ENCODE measurements at places on chromosomes 2 and 18. TPM values are rescaled to one million over a fixed set of nuclear protein-coding genes. Genes with fewer than 3 reads are reported as not detected.

GRCh38 chr2:139645617-139646016 lies 865.4 kb upstream of the NXPH2 start:
- H3K27ac ChIP-seq: no peak overlapping the region
- no peaks in the 10 kb centered on the region for H3K4me1 ChIP-seq
- no peaks in the 10 kb centered on the region for H3K36me3 ChIP-seq
- H3K4me3 ChIP-seq: no peak overlapping the region

GRCh38 chr2:58010599-58010998 lies 36.0 kb upstream of the VRK2 start:
- H3K27ac ChIP-seq: no peak overlapping the region
- DNase-seq: no peak
- no peaks in the 10 kb centered on the region for H3K4me1 ChIP-seq
- no peaks in the 10 kb centered on the region for H3K27me3 ChIP-seq
- no peaks in the 10 kb centered on the region for H3K36me3 ChIP-seq
- H3K4me3 ChIP-seq: no peak overlapping the region

DNA sequence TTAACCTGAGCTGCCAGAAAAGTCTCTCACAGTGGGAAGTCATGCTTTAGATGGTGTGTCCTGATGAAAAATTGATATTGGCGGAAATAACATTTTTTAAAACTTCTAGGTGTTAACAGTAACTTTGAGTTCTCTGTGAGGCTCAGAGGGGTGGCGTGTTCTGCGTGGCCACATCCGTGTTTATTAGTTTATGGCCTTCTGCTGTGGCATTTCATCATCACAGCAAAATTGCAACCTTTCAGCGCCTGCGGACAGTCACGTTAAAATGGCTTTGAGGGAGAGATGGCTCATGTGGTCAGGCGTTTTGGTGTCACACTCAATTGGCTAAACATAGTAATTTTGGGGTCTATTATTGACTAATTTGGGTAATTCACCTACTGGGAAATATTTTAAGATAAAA lies 42.4 kb downstream of the KLHL29 start:
- no peaks in the 10 kb centered on the region for H3K27me3 ChIP-seq
- H3K36me3 ChIP-seq: no peaks in the 10 kb centered on the region
- no peak overlapping the region for H3K4me3 ChIP-seq
- H3K27ac ChIP-seq: no peak overlapping the region

- H3K36me3 ChIP-seq: no peaks in the 10 kb centered on the region
- DNase-seq: no peak
- H3K4me1 ChIP-seq: no peaks in the 10 kb centered on the region
- no peak overlapping the region for H3K27ac ChIP-seq
Measured at GRCh38 chr2:143955401-143956065, 564.4 kb downstream of the ZEB2 start.

DNA sequence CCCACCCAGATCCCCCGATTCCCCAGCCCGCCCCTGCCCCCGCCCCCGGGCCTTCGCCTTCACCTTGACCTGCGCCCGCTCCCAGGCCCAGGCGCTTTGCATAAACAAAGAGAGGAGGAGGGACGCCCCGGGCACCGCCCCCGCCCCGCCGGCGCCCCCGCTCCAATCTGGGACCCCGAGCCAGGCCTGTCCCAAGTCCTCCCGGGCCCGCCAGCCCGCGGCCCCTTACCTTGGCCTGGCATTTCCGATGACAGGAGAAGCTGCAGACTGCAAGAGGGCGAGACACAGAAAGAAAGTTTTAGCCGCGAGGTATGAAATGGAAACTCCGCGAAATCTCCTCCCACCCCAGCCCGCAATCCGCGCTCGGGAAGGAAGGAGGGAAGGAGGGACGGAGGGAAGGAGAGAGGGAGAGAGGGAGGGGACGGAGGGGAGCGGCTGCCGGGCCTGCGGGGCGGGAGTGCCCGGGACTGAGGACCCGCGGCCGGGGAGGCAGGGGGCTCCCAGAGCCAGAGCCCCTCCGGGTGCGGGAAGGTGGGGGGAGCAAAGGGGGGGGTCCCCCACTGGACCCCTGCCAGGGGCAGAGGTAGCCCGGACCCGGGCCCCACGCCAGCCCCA lies 24.2 kb downstream of the TNS1 start:
- DNase-seq: peak; percentile 65
- H3K27ac ChIP-seq: peak overlapping the region; percentile 35
- no peaks in the 10 kb centered on the region for H3K27me3 ChIP-seq
- no peaks in the 10 kb centered on the region for H3K36me3 ChIP-seq
- H3K4me3 ChIP-seq: peak overlapping the region; percentile 52

DNA sequence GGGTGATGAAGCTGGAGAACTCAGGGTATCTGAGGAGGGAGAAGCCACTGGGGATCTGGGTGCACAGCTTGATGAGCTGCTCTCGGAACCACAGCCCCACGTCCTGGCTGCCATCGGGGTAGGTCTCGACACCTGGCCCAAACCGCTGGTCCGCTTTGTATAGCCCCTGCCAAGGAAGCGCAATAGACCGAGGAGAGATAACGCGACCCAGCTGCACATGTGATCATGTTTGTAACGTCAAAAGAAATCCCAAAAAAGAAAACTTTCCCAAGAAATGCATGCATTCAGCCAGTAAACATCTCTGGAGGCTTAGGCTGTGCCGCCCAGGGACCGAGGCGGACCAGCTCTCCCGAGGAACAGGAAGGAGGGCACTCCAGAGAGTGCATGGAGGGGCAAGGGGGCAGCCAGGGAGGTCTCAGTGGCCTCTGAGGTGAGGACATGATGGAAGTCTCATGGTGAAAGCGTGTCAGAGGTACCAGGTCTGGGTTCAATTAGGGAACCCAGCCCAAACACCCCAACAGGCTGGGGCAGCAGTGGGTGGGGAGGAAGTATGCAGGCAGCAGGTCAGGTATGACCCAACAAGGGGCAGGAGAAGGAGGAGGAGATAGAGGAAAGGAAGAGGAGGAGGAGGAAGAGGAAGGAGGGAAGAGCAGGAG lies 28.3 kb downstream of the ANKMY1 start:
- DNase-seq: peak; percentile 53
- no peaks in the 10 kb centered on the region for H3K4me1 ChIP-seq
- H3K27ac ChIP-seq: no peak overlapping the region
- no peak overlapping the region for H3K4me3 ChIP-seq
- peaks cover 91% of the 10 kb centered on the region for H3K36me3 ChIP-seq

DNA sequence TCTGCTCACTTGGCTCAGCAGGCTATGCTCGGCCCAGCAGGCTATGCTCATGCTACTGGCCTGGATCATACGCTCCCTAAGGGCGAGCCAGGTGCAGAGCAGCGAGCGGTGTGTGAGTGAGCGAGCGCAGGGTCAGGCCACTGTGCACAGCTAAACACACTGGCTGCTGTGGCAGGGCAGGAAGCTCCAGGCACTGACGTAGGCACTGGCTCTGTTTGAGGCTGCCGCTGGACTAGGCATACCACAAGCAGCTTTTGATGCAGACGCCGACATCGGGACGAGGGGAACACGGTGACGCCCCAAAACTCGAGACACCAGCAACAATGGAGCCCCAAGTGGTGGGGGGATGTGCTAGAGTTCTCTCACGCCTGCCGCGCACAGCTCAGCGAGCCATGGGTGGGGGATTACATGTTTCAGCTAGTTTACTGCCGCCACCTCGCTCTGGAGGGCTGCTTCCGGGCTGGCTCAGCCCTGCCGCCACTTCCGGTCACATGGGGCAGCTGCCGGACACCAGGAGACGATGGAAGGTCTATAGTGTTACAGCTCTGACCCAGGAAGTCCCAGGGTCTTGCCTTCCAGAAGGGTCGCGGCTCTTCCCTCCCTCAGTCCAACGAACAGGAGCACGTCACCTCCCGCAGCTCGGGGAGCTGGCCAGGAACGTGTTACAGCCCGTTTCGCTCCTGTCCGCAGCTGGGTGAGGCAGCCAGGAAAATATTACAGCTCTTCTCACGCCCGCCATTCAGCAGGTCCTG lies 1176.9 kb upstream of the LRRTM1 start:
- no peaks in the 10 kb centered on the region for H3K4me1 ChIP-seq
- H3K27ac ChIP-seq: no peak overlapping the region
- peak; percentile 63 for DNase-seq
- H3K27me3 ChIP-seq: no peaks in the 10 kb centered on the region

DNA sequence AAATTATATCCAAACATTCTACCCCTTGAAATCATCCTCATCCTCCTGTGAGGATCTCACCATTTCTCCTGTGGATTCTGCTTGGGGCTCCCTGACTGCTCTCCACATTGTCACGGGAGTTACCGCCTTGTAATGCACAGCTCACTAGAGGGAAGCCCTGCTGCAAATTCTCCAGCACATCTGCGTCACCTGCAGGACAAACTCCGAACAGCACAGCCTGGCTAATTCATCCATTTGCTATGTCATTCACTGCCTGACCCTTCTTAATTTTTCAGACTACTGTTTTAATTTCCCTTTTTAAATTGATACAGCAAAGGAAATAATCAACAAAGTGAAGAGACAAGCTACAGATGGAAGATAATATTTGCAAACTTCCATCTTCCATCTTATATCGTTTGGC lies 627.4 kb downstream of the FBXO15 start:
- no peaks in the 10 kb centered on the region for H3K36me3 ChIP-seq
- no peaks in the 10 kb centered on the region for H3K4me1 ChIP-seq
- H3K27me3 ChIP-seq: no peaks in the 10 kb centered on the region
- no peak overlapping the region for H3K27ac ChIP-seq

- no peak overlapping the region for H3K27ac ChIP-seq
- H3K4me1 ChIP-seq: peaks cover 4% of the 10 kb centered on the region
- peaks cover 14% of the 10 kb centered on the region for H3K27me3 ChIP-seq
- no peak for DNase-seq
- H3K36me3 ChIP-seq: no peaks in the 10 kb centered on the region
Measured at GRCh38 chr2:168907940-168908662, 7.0 kb downstream of the G6PC2 start.

- H3K36me3 ChIP-seq: no peaks in the 10 kb centered on the region
- no peak overlapping the region for H3K4me3 ChIP-seq
- no peak overlapping the region for H3K27ac ChIP-seq
- H3K27me3 ChIP-seq: no peaks in the 10 kb centered on the region
- no peaks in the 10 kb centered on the region for H3K4me1 ChIP-seq
Measured at GRCh38 chr2:188576651-188577050, 285.0 kb downstream of the GULP1 start.

GRCh38 chr2:231904161-231904611 lies 22.0 kb downstream of the NPPC start:
- H3K27me3 ChIP-seq: no peaks in the 10 kb centered on the region
- H3K27ac ChIP-seq: no peak overlapping the region
- no peaks in the 10 kb centered on the region for H3K4me1 ChIP-seq
- peak; percentile 62 for DNase-seq
- no peaks in the 10 kb centered on the region for H3K36me3 ChIP-seq
- no peak overlapping the region for H3K4me3 ChIP-seq

- no peak overlapping the region for H3K4me3 ChIP-seq
- H3K4me1 ChIP-seq: peaks cover 9% of the 10 kb centered on the region
Measured at GRCh38 chr2:148052687-148053086, 31.8 kb downstream of the MBD5 start.

- no peak overlapping the region for H3K27ac ChIP-seq
- DNase-seq: no peak
- no peaks in the 10 kb centered on the region for H3K4me1 ChIP-seq
- H3K27me3 ChIP-seq: no peaks in the 10 kb centered on the region
Measured at GRCh38 chr2:133457861-133458260, 110.4 kb downstream of the NCKAP5 start.

DNA sequence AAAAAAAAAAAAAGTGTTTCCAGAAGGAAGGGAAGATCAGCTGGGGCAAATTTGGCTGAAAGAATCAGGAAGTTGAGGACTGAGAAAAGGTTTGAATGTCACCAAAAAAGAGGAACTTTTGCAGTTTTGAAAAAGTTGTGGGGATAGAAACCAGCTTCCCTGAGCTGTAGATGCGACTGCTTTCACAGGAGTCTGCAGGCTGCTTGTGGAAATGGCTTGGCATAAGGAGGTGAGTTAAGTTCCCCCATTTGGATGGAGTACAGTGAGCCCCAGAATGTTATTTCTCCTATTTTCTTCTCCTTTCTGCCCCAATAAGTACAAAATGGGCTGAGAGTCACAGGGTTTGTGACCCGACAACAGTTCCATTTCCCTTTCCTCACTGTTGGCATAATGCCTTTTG lies 16.5 kb upstream of the ME2 start:
- no peak overlapping the region for H3K4me3 ChIP-seq
- H3K27ac ChIP-seq: no peak overlapping the region
- no peaks in the 10 kb centered on the region for H3K36me3 ChIP-seq
- H3K27me3 ChIP-seq: no peaks in the 10 kb centered on the region

- H3K27me3 ChIP-seq: no peaks in the 10 kb centered on the region
- H3K4me1 ChIP-seq: peaks cover 60% of the 10 kb centered on the region
- H3K36me3 ChIP-seq: no peaks in the 10 kb centered on the region
- H3K27ac ChIP-seq: no peak overlapping the region
- H3K4me3 ChIP-seq: no peak overlapping the region
Measured at GRCh38 chr2:138512672-138513071, 11.1 kb downstream of the SPOPL start.

DNA sequence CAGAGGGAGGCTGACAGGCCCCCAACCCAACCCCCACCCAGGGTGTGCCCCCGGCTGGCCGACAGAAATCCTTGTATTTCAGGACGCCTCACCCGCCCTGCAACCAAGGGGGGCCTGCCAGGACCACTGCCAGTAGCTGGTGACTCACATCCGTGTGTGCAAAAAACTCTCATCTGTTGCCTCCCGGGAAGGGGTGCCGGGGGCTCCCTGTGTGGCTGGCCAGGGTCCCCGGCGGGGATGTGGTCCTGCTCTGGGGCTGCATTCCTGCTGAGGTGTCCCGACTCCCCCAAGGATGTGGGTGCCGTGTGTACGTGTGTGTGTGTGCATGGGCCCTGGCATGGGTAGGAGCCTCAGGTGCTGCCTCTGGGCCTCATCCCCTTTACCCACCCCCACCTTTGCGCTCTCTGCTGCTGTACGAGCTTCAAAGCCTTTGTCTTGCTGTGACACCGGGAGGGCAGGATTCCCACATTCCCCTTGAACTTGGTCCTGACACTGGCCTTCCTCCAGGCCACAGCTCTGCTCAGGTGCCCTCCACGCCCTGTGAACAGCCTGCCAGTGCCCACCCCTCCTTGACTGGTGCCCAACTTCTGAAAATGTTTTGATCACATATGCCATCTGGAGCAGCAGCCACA lies 226.3 kb upstream of the HDAC4 start:
- peaks cover 40% of the 10 kb centered on the region for H3K4me1 ChIP-seq
- no peak overlapping the region for H3K27ac ChIP-seq
- H3K27me3 ChIP-seq: no peaks in the 10 kb centered on the region
- no peak overlapping the region for H3K4me3 ChIP-seq
- DNase-seq: no peak

GRCh38 chr2:232501794-232502390 lies 14.3 kb upstream of the ECEL1 start:
- no peak for DNase-seq
- H3K36me3 ChIP-seq: no peaks in the 10 kb centered on the region

The CFAP53 gene
- total RNA-seq: 0.52 TPM

The SKOR2 gene
- total RNA-seq: not detected

The MAL gene
- 5.7 TPM for total RNA-seq

The SLC1A4 gene
- total RNA-seq: 19.4 TPM

The REV1 gene
- total RNA-seq: 39.5 TPM

The BOLL gene
- not detected for total RNA-seq

The NT5C1B gene
- total RNA-seq: not detected

The GALNT3 gene
- 28.9 TPM for total RNA-seq

Data from spleen (tissue), 13 donors.